ENCODE measurements at places on chromosomes 6 and 20.

DNA sequence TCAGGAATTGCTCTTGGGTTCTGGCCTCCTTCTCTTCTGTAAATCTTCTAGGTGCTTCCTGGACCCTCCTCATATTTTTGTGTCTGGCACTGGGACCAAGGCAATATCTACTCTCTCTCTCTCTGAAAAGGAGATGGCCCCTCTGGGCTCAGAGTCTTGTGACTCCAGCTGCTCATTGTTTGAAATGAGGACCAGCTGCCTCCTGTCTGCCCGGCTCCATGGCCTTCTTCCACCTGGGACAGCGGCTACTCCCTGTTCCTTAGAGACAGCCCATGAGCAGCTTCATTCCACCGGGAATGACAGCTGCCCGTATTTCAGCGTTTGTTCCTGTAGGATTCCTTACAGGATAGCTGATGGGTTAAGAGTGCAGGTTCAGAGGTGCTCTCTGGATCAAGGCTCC, 2.9 kb downstream of the TGM3 start:
- no peak for DNase-seq

- no peak for DNase-seq
Observed at GRCh38 chr6:37920667-37921066, 101.1 kb downstream of the ZFAND3 start.

GRCh38 chr6:1136827-1137226, 175.1 kb upstream of the FOXQ1 start:
- no peak for DNase-seq

GRCh38 chr20:25209911-25210310, 14.4 kb downstream of the ENTPD6 start:
- DNase-seq, result no peak
